ENCODE measurements at places on chromosomes 7 and 10. TPM values are rescaled to one million over a fixed set of nuclear protein-coding genes. Genes with fewer than 3 reads are reported as not detected.

AKR1E2 gene
- 2.2 TPM for total RNA-seq

TFPI2 gene
- total RNA-seq = 144 TPM

NODAL gene
- total RNA-seq = not detected

TMEM178B gene
- total RNA-seq = 8.6 TPM

UCN3 gene
- not detected for total RNA-seq

ZNF138 gene
- total RNA-seq = 6.6 TPM

NACAD gene
- total RNA-seq = 3.9 TPM

PARP12 gene
- 35.4 TPM for total RNA-seq

CPED1 gene
- 2.1 TPM for total RNA-seq

CADPS2 gene
- total RNA-seq = 5.6 TPM

PIP gene
- not detected for total RNA-seq

MMS19 gene
- total RNA-seq = 108 TPM

BICC1 gene
- 150 TPM for total RNA-seq

NDUFB2 gene
- total RNA-seq = 531 TPM

CYP26C1 gene
- total RNA-seq = 0.43 TPM

SPAG6 gene
- total RNA-seq = 0.07 TPM

ABCB4 gene
- total RNA-seq = 12.6 TPM

CUEDC2 gene
- 77.8 TPM for total RNA-seq

LMOD2 gene
- not detected for total RNA-seq

UNCX gene
- total RNA-seq = 0.65 TPM

FAS gene
- 52.5 TPM for total RNA-seq

GDF10 gene
- not detected for total RNA-seq

HOXA7 gene
- total RNA-seq = 27.9 TPM

IFIT5 gene
- 9.6 TPM for total RNA-seq

POLR2J2 gene
- not detected for total RNA-seq

PTN gene
- 21.5 TPM for total RNA-seq

TMEM213 gene
- total RNA-seq = not detected

AGR2 gene
- 11.9 TPM for total RNA-seq

ADAM12 gene
- total RNA-seq = 4.3 TPM

TDRD1 gene
- total RNA-seq = not detected

COL1A2 gene
- total RNA-seq = 10.9 TPM

MEPCE gene
- total RNA-seq = 26.5 TPM

CPA4 gene
- 19.6 TPM for total RNA-seq

RHEB gene
- total RNA-seq = 130 TPM

OR9A2 gene
- not detected for total RNA-seq
